ENCODE measurements at places on chromosomes 7 and 10.

GRCh38 chr7:3650844-3651243, 349.8 kb downstream of the SDK1 start:
- DNase-seq, result no peak

DNA sequence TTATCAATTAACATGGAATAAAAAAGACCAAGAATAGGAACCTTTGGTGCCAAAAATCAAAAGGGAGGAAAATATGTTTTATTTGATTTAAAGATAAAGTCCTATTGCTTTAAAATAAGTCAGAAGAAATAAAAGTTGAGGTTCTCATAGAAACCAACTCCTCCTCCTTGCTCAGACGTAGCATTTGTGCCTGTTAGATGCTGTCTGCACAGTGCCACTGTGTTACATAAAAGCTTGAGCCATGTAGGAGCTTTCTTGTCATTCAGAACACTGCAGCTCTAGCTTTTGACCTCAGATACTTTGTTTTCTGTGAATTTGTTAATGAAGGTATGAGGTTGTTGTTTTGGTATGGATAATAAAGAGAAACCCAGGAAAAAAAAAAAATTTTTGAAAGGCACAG, 50.3 kb downstream of the LRRC4 start:
- DNase-seq, result no peak

DNA sequence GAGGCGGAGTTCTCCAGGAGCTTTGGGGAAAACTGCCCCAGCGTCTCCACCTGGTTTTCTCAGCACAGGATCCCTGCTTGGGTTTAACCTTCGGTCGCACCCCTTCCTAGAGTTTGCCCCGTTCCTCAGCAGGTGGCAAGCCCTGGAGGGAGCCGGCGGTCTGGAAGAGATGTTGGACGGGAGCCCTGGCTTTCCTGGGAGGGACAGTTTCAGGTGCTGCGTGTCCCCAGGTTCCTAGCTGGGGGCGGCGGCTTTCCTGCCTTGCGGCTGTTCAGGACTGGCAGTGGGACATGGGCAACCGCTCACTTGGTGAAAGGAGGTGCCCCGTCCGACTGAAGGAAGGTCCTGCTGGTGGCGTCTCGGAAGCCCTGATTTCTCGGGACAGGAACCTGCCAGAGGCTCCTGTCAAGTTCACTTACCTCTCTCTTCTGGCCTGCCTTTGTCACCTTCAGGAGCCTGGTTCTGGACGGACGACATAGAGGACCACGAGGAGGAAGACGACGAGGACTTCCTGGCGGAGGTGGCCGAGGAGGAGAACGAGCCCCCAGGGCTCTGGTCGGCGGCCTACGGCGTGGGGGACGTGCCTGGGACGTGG, 14.8 kb downstream of the ZNF316 start:
- no peak for DNase-seq

DNA sequence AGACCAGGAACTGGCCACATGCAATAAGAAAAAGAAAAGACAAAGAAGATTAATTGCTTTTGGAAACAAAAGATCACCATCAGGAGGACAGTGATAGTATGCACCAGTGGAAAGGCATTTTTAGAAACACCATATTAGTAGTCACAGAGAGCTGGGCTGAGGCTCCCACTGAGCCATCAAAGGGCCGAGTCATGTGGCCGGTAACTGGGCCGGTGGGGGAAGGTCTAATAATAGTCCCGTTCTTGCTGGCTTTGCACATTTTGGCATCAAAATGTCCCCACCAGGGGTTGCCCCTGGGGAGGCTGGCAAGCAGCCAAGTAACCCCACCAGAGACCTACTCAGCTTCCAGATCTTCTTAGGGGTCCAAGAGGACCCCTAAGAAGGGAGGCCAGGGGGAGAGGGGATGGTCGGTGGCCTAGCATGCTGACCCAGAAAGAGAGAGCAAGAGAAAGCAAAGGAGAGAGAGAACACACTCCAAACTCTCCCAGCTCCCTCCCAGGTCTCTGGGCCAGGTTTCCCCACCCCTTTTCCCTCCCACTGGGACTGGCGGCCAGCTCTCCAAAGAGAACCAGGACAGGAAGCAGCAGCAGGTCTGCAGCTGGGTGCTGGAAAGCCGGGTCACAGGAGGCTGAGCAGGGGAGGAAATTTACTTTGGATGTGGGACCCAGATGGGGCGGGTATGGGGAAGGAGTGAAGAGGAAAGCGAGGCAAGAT, 70.2 kb upstream of the FGFR2 start:
- DNase-seq, result peak; percentile 36

- DNase-seq, result peak; percentile 53
Observed at GRCh38 chr7:155456738-155457543, 988 bp upstream of the EN2 start.

Measured in fibroblast of upper back skin (primary cell).